ENCODE measurements at places on chromosomes 6 and 20.

GRCh38 chr6:137999815-138000214 is 107.4 kb downstream of the PERP start:
- DNase-seq: no peak

DNA sequence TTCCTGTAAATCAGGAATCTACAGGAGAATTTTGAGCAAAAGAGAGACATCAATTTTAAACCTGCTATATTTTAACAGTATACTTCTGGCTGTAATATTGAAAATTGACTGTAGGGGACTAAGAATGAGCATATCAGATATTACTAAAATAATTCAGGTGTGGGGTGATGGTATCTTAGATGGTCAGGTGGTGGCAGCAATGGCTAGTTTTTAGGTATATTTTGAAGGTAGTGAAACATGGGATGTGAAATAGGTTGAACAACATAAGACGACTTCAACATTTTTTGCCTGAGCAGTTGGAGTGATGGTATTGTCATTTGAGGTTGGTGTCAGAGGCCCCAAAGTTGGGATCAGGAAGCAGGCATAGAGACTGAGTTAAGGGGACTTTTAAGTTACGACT is 32.1 kb downstream of the FAM83B start:
- DNase-seq: no peak

DNA sequence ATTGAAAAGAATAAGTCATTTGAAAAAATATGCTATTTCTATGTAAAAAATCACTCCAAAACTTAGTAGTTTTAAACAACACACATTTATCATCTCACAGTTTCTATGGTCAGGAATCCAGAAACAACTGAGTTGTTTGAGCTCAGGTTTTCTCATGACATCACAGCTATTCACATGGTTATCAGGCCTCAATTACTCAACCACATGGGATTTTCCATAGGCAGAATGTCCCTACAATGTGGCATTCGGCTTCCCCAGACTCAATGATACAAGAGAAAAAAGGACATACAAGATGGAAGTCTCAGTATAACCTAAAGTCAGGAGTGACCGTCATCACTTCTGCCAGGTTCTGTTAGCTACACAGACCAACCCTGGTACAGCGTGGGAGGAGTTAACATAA is 3.4 kb upstream of the SLC35D3 start:
- no peak for DNase-seq

DNA sequence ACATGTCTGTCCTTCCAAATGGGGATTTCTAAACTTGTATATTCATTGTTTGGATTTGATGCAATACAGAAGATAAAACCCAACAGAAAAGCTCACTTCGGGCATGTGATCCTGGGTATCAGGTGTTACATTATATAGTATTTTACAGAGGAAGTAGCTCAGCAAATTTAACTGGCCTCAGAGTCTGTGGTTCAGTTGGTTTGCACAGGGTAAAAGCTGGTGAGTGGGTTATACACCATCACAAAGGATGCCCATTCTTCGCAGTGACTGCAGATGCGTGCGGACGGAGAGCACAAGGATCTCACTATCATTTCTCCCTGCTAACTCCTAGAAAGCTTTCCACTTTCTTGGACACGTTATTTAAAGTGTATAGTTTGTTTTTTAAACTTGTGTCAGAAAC is 236.7 kb downstream of the TMEM242 start:
- no peak for DNase-seq

DNA sequence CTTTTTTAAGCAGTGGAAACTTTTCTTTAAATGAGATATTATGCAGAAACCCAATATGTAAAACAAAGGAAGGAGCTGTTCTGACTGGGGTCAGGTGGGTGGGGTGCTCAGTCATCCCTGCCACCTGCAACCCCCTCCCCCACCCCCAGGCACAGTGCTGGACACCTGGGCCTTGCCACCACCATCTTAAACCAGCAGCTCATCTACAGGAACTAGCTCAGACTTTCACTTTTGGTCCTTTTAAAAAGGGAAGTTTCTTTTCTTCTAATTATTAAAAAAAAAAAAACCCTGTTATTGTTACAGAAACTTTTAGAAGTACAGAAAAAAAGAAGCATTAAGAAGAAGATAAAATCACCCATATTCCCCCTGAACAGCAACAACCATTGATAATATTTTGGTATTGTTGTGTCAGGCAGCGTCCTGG is 37.1 kb downstream of the PPP1R16B start:
- DNase-seq: no peak

DNA sequence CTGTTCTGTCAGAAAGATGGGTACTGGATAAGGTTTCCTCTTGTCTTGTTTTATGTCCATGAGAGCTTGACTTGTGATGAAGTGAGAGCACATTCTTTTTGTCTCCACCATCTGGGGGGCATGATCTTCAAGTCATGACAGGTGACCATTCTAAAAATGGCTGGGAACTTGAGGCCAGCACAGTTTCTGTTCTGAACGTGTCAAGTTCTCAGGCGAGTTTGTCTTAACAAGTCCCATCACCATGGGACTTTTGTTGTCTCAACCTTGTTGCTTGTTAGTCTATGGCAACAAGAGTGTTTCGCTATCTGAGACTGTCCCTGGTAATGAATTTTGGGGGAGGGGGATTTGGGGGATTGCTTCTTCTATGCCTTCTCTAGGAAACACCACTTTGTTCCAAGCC is 25.6 kb upstream of the ENPP4 start:
- DNase-seq: no peak
